Caki2 (cell line): ENCODE measurements at places on chromosomes 7 and 10. TPM values are rescaled to one million over a fixed set of nuclear protein-coding genes. Genes with fewer than 3 reads are reported as not detected.

WIPF3 gene
- 0.27 TPM in 1 of 2 replicates, not detected in the other for total RNA-seq

STEAP1 gene
- 0.71 TPM in 1 of 2 replicates, not detected in the other for total RNA-seq

PTPRN2 gene
- 0.78 and 0.88 TPM in 2 replicates for total RNA-seq

PAPSS2 gene
- total RNA-seq: 77.9 and 83.8 TPM in 2 replicates

OPN1SW gene
- not detected in 2 replicates for total RNA-seq

CROT gene
- total RNA-seq: 1.0 and 8.6 TPM in 2 replicates
